Activated CD4-positive, alpha-beta T cell treated with anti-CD3 and anti-CD28 coated beads, Interleukin-2, Interleukin-4, amounts not matched to agents 100 ng/mL and 50 ng/mL, durations not matched to agents 16 hours and 8 hours (primary cell): ENCODE measurements at places on chromosomes 5 and 9.

DNA sequence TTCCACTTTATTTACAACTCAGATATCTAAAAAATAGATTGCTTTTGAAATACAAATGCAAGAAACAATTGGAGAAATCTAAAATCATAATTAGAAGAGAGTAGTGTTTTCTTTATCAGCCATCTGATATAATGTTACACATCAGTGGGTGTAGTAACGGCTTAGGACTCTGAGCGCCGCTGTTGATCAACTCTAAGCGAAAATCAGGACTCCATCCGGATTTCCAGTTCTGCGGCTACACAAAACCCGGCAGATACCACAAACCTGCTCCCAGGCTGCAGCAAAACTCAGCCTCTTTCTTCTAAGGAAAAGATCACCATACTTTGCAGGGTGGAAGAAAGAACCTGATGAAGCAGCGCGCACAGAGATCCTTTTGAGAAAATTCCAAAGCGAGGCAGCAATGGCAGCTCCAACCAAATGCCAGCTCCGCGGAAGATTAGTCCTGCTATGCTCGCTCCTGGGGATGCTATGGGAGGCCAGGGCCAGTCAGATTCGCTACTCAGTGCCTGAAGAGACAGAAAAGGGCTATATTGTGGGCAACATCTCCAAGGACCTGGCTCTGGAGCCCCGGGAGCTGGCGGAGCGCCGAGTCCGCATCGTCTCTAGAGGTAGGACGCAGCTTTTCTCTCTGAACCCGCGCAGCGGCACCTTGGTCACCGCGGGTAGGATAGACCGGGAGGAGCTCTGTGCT, at the start of gene PCDHGA9:
Gene PCDHGA9 (plus strand): TSS at position 226 of the 691 bp plus-strand sequence. CDS start 175 bp downstream, at position 401.
- DNase-seq = no peak

GRCh38 chr5:73947906-73948640, 322.1 kb downstream of the ARHGEF28 start:
- DNase-seq = no peak

DNA sequence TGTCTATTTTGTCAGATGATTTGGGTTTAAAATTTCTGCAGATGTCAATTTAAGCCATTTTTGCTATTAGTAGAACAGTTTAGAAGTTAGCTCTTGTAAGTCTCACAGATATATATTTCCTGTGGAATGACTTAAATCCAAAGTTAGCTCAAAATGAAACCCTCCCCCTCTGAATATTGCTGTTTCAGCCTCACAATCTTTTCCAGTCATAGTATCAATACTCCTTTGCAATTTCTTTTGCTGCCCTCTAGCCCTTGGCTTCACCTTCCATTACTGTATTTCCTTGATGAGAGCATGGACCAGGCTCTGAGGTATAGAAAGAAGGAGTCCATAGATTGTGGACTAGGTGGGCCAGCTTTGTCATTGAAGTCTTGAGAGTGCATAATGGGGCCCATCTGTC, 124.4 kb downstream of the ATG10 start:
- peak; percentile 27 for DNase-seq

- DNase-seq = no peak
Observed at GRCh38 chr5:168701641-168702040, 122.5 kb upstream of the PANK3 start.

DNA sequence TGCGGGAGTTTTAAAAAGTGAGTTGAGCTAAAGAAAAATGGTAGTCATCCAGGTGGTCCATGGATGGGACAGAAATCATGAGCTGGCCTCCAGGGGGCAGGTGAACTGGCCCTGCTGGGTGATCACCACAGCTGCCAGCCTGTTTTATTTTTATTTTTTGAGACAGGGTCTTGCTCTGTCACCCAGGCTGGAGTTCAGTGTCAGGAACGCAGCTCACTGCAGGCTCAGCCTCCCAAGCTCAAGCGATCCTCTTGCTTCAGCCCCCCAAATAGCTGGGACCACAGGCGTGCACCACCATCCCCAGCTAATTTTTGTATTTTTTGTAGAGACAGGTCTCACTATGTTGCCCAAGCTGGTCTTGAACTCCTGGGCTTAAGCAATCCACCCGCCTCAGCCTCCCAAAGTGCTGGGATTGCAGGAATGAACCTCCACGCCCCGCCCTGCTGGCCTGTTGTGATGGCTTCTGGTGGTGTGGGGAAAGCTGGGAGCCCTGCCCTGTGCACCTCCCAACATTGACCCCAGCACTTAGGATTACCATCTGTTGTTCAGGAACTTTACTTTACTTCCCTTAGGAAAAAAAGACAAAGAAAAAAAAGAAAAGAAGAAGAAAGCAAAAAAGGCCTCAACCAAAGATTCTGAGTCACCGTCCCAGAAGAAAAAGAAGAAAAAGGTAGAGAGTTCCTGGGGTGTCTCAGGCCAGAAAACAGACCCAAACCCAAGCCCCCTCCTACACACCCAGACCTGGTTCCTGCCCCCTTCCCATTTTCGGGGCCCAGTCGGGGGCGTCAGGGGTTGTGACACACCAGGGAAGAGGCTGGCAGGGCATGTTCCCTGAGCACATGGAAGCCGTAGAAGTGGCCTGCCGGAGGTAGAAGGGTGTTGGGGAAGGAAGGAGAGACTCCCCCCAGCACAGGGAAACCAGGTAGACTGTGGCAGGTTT, 14.7 kb downstream of the CD74 start:
- no peak for DNase-seq

DNA sequence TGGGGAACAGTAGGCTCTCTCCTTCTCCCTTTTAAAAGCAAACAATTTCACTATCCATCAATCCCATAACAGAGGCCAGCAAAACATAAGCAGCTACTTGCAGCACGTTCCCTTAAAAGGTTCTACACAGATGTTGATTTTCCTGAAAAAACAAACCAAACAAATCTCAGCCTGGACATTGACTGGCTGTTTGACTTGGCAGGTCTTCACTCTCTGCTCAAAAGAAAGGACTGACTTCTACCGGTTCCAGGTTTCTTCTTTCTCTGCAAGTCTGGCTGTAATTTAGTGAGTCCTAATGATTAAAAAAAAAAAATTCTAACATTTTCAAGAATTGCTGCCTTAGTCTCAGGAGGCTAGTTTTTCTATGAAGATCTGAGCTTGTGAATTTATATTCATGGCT, 203.1 kb upstream of the EFNA5 start:
- DNase-seq = no peak

DNA sequence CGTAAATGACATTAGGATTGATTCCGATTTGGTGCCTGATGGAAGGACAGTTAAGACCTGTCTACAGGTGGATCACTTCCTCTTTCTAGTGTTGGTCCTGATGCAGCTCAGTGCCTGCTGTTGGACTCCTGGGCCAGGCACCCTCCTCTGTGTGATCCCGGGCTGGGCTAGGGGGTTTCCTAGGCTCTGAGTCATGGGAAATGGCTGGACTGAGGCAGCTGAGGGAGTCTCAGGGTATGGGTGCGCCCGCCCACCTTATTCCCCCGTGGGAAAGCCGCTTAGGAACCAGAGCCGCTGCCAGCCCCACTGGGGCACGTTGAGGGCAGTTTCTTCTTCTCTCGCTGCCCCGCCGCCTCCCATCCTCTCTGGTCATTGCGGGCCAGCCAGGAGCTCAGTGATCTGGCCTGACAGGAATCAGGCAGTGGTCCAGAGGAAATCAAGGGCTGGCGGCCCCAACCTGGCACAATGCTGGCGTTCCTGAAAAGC, 12.9 kb downstream of the TCF7 start:
- DNase-seq = no peak

DNA sequence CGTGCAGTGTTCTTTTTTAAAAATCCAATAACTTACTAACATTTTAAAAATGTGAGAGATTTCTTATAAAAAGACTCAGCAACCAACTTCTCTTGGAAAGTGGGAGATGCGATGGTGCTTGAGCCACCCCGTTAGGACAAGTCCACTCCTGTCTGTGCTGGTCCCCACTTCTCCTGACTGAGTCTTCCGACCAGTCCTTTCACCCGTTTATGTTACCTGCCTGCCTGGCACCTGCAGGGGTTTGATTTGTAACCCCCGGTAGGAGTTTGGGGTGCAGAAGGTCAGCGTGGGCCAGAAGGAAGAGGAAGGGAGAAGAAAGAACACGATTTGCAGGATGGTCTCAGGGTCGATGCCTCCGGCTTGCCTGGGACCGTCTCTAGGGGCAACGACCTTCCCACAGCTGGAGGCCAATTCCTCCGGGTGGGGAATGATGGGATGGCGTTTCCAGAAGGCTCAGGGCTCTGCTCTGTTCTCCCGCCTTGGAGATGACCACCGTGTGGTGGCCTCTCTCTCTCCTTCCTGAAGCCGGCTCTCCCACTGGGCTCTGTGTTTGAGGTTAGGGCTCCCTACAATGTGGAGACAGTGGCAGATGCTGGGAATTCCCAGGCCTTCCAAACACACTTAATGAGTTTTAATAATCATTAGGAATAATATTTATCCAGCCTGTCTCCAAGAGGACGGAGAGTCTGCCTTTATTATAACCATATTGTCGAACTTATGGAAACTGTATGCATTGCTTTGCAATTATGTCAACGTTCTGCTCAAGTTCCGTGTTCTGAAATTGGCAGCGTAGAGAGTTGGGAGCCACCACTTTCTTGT, 14.8 kb downstream of the COL27A1 start:
- no peak for DNase-seq

DNA sequence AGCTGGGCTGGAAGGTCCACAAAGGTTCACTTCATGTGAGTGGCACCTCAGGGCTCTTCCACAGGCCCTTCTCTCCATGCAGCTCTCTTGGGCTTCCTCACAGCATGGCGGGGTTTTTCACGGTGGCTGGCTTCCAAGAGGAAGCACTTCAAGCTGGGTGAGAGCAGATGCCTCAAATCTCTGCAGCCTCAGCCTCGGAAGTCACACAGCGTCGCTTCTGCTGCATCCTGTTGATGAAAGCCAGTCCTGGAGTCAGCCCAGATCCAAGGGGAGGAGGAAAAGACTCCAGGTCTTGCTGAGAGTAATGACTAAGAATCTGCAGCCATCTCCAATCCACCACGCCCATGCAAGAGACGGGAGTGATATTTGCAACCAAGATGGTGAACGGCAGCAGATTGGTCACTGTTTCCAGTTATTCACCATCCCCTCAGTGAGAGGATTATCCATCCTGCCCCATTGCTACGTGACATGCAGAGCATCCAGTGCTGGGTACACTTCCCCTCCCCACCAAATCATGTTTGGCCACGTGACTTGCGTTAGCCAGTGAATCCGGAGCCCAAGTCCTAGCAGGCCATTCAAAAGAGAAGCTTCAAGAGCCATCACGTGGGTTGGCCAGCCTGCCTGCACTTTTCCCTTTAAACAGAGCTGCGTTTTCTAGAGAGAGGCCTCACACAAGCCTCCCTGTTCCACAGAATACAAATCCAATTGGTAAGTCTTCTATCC, 173.9 kb downstream of the C9orf50 start:
- DNase-seq = no peak

GRCh38 chr9:72977670-72978069, 24.8 kb upstream of the ALDH1A1 start:
- DNase-seq = no peak

DNA sequence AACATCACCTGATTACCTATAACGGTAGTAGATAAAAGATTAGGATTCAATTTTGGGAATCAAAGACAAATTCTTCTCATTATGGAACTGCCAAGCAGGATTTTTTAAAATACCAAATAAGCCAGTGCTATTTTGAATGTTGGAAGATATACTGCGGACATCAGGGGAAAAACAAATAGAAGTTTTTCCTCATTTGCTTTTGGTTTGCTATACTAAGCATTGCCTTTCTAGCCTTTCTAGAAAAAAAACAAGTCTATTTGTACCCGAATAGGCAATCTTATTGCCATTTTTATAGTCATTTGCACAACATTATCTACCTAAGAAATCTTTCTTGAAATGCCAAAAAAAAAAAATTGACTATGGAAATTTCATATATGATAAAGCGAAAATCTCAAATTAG, 379.5 kb downstream of the CDH10 start:
- no peak for DNase-seq

- no peak for DNase-seq
Observed at GRCh38 chr5:2724831-2725230, 26.6 kb downstream of the IRX2 start.

DNA sequence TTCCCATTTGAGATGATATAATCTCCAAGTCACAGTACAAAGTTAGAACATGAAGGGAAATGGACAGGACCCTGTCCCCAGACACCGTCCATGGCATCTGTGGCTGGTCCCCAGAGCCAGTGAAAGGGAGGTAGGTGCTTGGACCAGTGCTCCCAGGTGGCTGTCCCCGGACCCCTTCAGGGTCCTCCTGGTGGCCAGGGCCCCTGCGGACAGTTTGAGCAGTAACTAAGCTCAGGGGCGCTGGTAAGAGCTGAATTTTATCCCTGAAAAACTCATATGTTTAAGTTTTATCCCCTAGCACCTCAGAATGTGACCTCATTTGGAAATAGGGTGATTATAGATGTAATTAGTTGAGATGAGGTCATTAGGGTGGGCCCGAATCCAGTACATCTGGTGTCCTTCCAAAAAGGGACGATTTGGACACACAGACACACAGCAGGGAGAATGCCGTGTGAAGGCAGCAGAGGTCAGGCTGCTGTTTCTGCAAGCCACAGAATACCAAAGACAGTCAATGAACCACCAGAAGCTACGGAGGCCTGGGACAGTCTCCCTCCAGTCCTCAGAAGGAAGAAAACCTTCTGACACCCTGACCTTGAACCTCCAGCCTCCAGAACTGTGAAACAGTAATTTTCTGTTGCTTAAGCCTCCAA, 185.0 kb downstream of the ATPSCKMT start:
- DNase-seq = no peak

DNA sequence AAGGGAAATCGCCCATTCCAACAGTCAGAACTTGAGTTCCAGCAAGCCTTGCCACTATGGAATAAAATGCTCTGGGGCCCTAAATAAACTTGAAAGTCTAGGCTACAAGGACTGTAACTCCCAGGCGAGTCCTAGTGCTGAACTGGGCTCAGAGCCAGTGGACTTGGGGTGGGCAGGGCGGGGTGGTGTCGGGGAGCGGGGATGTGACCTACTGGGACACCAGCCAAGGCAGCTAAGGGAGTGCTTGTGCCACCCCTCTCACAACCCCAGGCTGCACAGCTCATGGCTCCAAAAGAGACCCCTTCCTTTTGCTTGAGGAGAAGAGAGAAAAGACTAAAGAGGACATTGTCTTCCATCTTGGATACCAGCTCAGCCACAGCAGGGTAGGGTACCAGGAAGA, 61.5 kb downstream of the MEIKIN start:
- DNase-seq = no peak

GRCh38 chr5:12825163-12825562, 920.9 kb upstream of the CTNND2 start:
- no peak for DNase-seq

DNA sequence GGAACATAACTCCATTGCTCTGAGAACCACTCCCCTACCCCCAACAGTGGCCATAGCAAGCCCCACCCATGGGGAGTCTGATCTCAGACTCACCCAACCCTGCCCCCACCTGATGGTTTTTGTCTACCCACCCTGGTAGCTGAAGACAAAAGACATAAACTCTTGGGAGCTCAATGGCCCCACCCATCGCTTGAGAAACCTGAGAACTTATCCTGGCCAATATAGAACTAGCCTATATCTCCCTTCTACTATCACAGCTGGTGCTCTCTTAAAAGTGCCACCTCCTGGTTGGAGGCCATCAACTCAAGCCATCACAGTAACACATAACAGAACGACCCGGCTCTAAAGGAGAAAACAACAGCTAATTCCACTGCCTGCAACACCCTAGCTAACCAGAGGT, 47.9 kb upstream of the SNAPC3 start:
- no peak for DNase-seq

GRCh38 chr9:74284581-74285450, 212.3 kb upstream of the RORB start:
- no peak for DNase-seq
